Myocyte (in vitro differentiated cells): ENCODE measurements at places on chromosomes 12 and 14. TPM values are rescaled to one million over a fixed set of nuclear protein-coding genes. Genes with fewer than 3 reads are reported as not detected.

DNA sequence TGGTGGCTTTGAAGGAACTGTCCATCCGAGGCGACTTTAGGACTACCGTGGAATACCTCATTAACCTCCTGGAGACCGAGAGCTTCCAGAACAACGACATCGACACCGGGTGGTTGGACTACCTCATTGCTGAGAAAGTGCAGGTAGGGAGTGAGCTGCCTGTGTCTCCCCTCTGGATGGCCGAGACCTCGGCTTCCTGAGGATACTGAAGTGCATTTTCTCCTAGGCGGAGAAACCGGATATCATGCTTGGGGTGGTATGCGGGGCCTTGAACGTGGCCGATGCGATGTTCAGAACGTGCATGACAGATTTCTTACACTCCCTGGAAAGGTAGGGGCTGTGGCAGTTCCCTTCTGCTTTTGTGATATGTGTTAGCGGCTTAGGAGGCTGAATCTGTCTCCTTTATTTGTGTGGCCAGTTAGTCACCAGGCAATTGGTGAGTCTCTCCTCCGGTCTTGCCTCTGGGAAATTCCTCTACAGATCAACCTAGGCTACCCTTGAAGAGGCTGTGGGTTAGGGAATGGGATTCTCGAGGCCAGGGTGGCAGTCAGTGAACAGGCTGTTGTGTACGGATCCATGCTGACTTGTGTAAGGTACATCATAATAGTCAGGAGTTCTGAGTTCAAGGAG, 75.3 kb downstream of the ACACB start:
- DNase-seq, result peak; percentile 48

DNA sequence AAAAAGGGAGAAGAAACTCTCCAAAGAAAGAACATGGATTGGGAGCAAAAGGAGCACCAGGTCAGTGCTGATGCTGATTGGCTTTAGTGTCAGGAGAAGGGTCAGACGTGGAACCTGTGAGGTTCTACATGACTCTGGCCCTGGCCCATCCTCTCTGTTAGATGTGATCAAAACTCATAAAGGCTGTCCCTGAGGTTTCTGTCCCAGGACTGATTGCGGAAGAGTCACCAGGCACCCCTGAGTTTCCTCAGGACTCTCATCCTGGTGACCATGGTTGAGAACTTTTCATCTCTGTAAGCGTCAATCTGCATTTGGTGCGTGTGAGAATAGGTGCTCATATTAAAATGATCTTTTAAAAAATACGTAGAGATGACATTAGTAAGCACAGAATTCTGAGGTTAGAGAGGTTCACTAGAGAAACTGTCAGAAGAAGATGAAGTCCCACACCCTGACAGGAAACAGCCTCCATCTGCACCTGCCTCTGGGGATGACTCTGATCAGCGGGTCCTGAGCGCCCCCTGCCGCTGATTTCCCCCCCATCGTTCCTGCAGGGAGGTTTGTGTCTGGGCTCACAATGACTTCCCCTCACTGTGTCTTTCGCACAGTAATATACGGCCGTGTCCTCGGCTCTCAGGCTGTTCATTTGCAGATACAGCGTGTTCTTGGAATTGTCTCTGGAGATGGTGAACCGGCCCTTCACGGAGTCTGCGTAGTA, 741.8 kb downstream of the TMEM121 start:
- no peak for DNase-seq

DNA sequence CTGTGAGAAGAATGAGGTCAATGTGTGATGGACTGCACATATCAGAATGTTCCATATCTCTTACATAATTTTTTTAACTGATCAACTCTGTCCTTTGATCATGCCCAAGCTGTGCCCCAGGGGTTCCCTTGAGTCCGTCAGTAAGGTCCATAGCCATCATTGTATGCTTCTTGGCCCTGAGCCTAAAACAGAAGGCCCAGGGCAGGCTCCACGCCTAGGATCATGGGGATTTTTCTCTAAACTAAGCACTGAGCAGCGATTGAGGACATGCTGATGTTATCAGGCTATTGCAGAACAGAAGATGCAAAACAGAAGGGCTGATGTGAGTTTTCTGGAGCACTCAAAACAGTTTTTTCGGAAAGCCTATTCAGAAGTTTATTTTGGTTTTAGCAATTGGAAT, 20.9 kb downstream of the RNASE9 start:
- no peak for DNase-seq

DNA sequence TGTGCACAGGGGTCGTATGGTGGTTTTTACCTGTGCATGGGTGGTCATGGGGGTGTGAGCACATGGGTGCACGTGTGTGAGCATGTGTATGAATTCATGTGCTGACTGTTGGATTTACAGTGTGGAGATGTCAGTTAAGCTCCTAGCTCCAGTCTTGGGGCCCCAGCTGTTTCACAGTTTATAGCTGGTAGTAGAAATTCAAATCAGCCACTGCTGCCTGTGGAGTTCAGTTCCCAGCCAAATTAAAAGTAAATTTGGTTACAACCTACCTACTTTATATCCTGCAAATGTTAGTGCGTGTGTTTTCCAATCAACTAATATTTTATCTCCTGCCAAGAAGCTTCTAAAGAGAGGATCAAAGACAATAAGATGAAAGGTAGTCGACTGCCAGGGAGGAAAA, 56.0 kb upstream of the HSPB8 start:
- no peak for DNase-seq

The LRP1 gene
- total RNA-seq, result 40.0 and 53.8 TPM in 2 replicates

GRCh38 chr14:39984323-39984722, 552.1 kb upstream of the FBXO33 start:
- no peak for DNase-seq

DNA sequence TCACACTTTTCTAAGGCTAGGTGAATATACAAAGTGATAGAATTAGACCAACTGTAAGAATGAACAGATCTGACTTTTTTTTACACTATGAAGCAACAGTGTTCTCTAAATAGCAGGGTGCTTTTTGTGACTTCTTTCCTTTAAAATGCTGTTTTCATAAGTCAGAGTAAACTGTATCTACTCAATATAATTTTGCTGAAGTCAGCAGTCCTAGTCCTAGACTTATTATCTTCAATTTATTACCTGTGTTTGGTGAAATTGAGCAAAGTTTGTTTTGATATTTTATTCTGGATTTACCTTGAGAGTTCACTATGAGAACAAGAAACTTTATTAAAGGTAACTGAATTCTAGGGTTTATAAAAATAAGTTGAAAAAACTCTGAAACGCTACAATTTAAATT, 651.3 kb upstream of the MIS18BP1 start:
- DNase-seq, result no peak

DNA sequence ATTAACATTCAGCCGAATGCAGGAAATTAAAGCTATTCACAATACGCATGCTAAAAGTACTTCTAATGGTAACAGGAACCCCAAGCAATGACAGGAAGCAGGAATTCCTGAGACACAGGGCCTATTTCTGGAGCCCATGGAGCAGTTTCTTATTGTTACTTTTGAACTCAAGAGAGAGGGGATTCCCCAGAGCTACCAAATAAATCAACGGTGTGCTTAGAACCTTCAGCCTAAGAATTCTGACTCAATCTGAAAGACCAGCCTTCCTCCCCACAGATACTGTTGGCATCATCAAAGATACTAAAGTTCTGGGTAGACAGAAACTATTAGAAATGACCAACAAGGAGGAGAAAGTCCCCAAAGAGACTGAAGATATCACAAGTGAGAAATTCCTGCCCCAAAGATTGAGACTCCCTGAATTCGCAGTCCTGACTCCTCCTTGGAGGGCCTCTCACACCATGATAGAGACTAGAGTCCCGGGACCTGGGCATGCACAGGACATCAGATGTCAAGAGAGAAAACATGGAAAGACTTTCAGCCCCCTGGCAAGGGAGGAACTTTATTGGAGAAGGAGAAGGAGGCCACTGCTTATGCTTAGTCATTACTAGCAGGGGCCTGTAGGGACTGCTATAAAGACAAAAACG, 32.7 kb downstream of the RTRAF start:
- no peak for DNase-seq

- no peak for DNase-seq
These were observed 23.8 kb downstream of the PITPNM2 start for GRCh38 chr12:123127182-123127495.

DNA sequence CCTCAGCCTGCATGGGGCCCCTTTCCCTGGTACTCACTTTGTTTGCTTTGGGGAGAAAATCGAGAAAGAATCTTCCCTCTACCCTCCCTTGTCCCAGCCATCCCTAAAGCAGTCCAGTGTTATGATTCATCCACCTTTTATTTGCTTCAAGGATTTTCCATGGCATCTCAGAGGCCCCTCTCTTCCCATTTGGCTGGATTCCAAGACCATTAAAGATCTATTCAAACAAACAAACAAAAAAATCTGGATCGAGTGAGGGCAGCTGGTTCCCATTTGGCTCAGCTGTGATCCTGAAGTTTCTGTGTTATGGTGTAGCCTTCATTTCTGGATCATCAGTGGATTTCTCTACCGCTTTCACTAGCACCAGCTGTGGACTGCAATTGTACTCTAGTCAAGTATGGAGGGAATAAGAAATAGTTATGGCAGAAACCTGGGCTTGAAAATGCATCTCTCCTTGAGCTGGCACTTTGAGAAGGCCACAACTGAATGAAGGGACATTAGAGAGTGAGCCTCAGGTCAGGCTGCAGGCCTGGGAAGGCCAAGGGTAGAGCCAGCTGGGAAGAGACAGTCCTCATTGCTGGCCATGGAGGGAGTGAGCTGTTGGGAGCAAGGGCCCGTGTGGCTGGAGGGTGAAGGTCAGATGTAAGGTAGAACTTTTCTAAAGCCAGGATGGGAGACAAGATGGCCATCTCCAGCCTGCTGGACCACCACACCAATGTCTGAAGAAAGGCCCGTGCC, 13.7 kb downstream of the KRT71 start:
- peak; percentile 48 for DNase-seq

The RIMBP2 gene
- not detected in 2 replicates for total RNA-seq

DNA sequence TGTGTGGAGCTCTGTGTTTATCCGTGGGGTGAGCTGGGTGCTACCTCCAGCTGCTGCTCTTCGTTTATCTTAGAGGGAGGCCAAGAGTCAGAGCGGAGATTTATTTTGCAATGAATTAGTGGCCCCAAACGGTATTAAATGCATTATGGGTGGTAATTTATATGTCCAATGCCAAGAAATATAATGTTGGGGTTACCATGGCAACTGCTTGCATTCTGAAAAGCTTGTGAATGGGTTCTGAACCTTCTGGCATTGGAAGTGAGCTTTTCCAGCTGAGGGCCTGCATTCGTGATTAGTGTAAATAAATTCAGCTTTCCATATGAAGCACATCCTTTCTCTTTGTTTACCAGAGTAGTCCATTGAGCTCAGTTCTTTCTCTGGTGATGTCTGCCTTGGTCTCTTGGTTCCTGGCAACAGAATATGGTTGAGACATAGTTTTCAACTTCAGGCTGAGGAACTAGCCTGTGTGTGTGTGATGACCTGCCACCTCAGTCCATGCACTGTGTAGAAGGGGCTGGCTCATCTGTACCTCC, 51.8 kb downstream of the TRAF3 start:
- DNase-seq, result no peak

GRCh38 chr12:115261691-115262398, 577.9 kb upstream of the TBX3 start:
- no peak for DNase-seq

GRCh38 chr14:106662936-106663550, 1136.7 kb downstream of the TMEM121 start:
- no peak for DNase-seq

The ESRRB gene
- total RNA-seq, result not detected in 2 replicates

- DNase-seq, result no peak
These were observed 25.0 kb downstream of the A2ML1 start for GRCh38 chr12:8847435-8847834.

The RNASE11 gene
- not detected in 2 replicates for total RNA-seq

GRCh38 chr12:15709551-15709950, 79.6 kb downstream of the EPS8 start:
- DNase-seq, result no peak

- no peak for DNase-seq
These were observed 29.6 kb downstream of the CHST11 start for GRCh38 chr12:104486363-104486750.

The INF2 gene
- total RNA-seq, result 87.3 and 113 TPM in 2 replicates

DNA sequence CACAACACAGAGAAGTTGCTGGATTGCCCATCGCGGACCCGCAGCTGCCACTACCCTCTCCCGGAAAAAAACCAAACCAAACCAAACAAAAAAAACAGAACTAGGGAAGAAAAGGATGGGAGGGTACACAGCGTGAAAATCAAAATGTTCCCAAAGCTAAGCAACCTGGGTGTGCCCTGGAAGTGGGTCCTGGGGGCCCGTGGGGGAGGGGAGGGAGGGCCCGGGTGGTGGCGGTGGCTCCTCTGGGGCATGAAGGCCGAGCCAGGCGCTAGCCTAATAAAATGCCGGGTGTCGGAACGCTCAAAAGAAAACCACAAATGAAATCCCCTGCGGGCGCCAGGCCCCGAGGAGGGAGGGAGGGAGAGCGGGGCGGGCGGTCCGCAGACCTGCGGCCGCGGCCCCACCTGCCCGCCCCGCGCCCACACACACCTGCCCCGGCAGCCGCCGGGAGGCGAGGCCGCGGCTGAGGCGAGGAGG, 787 bp downstream of the HECTD4 start:
- peak; percentile 79 for DNase-seq

DNA sequence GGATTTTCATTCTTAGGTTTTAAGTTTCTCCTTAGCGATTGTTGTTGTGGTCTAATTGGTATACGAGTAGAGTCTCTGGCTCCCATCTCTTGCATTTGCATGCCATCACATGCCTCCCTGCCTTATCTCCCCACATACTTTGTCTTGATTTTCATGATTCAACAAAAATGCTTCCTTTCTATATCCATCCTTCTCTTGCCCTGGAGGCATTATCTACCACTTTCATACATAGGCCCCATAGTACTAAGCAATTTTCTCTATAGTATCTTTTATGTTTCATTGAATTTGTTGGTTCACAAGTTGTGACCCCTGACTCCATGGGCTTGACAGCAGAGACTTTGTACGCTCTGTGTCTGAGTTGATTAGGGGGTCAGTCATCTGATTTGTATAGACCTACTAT, 226.1 kb downstream of the ACSS3 start:
- no peak for DNase-seq

GRCh38 chr14:23094666-23095195, at the start of gene ACIN1:
Gene ACIN1 (minus strand): TSS chr14:23095136. CDS start chr14:23095112, 24 bp downstream.
- DNase-seq, result peak; percentile 87

The GNB3 gene
- 1.7 and 2.0 TPM in 2 replicates for total RNA-seq

- no peak for DNase-seq
These were observed 22.1 kb downstream of the PSMC1 start for GRCh38 chr14:90278199-90279175.

- DNase-seq, result no peak
These were observed 22.5 kb downstream of the FBXO21 start for GRCh38 chr12:117167769-117168168.

DNA sequence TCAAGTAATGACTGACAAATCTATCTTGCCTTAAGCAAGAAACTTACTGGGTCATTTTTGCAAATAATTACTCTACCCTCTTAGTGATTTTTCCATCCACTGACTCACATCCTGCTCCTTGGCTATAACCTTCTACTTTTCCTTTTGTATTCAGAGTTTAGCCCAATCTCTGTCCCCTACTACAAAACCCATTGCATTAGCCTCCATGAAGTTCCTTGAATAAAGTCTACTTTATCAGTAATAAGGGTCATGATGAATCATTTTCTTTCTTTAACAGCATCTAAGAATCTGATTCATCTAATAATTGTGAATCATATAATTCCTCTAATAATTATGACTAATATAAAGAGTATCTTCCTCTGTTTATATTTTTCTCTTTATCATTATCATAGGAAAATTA, 132.6 kb downstream of the NTS start:
- no peak for DNase-seq

GRCh38 chr12:96427269-96427729, 27.1 kb upstream of the CDK17 start:
- peak; percentile 98 for DNase-seq

The DDX55 gene
- 13.8 and 15.8 TPM in 2 replicates for total RNA-seq
